Activated CD4-positive, alpha-beta T cell treated with anti-CD3 and anti-CD28 coated beads, Interleukin-2, amount 50 U/mL, for 24 hours (primary cell): ENCODE measurements at places on chromosomes 4 and X.

GRCh38 chrX:35289952-35290351 lies 347.4 kb downstream of the FAM47B start:
- DNase-seq = no peak

DNA sequence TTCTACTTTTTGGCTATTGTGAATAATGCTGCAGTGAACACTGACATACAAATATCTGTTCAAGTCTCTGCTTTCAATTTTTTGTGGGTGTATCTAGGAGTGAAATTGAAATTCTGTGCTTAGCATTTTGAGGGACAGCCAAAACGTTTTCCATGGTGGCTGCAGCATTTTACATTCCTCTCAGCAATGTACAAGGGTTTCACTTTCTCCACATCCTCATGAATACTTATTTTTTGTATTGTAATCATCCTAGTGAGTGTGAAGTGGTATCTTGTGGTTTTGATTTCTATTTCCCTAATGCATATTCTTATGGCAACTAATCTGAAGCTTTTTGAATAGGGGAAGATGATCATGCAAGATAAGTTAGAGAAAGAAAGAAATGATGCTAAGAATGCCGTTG lies 40.3 kb downstream of the HSPA4L start:
- DNase-seq = no peak

DNA sequence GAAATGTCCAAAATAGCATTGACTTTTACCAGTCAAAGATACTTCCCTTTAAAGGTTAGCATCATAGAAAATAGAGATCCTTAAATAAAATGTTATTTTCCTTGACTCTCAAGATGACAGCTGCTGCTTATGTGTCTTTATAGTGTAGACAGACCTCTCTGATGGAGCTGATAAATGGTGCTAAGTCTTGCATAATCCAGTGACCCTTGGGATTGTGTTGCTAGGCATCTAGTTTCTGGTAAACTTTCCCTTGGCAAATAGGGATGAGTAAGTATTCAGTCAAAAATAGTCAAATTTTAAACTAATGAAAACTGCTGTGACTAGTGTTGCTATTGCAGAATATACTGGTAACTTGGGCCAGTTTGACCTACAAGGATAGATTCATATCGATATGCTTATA lies 53.6 kb downstream of the MBNL3 start:
- no peak for DNase-seq

DNA sequence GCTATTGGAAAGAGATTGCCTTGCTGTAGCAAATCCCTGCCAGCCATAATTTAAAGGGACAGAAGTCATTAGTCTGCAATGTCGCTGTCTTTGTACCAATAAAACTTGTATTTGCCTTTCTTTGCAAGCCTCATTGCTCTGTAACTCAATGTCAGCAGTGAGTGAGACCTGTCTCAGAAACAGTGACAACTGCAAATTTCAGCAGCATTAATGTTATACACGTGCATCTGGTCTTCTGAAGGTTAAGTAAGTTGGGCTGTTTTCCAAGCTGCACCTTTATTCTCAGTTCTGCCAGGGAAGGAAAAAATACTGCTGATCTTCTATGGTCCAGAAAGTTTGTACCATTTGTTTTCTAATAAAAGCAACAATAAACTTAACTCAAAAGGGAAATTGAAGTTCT lies 543.1 kb downstream of the TRIML1 start:
- DNase-seq = no peak

GRCh38 chr4:128780688-128781087 lies 28.8 kb upstream of the JADE1 start:
- DNase-seq = no peak

- DNase-seq = no peak
Measured at GRCh38 chrX:153299855-153300254, 21.7 kb downstream of the PNMA6F start.

DNA sequence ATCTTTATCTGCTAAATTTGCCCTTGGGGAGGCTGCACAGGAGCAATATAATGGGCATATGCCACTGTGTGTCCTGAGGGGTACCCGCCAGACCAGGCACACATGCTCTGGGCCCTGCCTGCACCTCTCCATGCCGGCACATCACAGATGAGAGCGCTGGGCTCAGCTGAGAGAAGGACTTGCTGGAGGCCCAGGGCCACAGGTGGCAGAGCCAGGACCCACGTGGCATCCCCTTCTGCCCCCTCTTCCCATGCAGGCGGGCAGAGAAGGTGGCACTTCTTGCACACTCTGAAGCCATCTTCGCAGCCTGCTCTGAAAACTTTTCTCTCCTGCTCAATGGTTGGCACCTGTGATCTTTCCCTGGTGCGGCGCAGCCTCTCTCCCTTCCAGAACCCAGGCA lies 20.1 kb downstream of the CPZ start:
- no peak for DNase-seq

GRCh38 chr4:7964459-7964858 lies 24.8 kb upstream of the AFAP1 start:
- peak; percentile 39 for DNase-seq
